ENCODE measurements at places on chromosomes 4 and X. TPM values are rescaled to one million over a fixed set of nuclear protein-coding genes. Genes with fewer than 3 reads are reported as not detected.

Gene TECRL
- 1,034 TPM for total RNA-seq

GRCh38 chr4:26937139-26937538, 76.5 kb downstream of the STIM2 start:
- no peak for DNase-seq

- no peak for DNase-seq
Measured at GRCh38 chr4:76430519-76431388, 4.3 kb upstream of the SHROOM3 start.

Gene FGG
- not detected for total RNA-seq

DNA sequence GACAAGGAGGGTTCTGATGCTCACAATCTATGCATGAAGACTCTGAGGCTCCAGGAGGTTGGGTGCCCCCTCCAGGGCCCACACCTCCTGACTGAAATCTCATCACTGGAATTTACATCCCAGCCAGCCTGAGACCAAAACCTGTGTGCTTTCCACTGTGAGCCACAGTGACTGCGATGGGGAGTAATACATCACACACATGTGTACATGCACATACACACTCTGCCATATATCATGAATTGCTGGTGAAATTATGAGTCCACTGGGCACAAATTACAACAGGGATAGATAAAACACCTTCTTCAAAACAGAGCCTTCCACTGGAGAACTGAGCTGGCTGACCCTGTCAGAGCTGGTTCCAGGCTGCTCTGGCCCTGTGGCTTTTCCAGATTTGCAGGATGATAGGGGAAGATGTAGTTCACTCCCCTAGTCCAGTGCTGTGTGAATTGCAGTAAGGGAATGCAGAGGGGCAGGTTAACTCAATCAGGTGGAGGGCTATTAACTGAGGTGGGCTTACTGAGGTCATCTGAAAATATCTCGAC, 35.8 kb upstream of the MSX1 start:
- no peak for DNase-seq

GRCh38 chr4:147345662-147346061, 135.2 kb upstream of the EDNRA start:
- DNase-seq: no peak

Gene ZNF157
- not detected for total RNA-seq

Gene UNC5C
- 2.0 TPM for total RNA-seq

Gene ANXA5
- 105 TPM for total RNA-seq

GRCh38 chr4:48025005-48025404, 8.4 kb downstream of the NIPAL1 start:
- no peak for DNase-seq

GRCh38 chr4:134189949-134190348, 11.6 kb downstream of the PABPC4L start:
- DNase-seq: no peak

GRCh38 chrX:111955901-111956300, 79.9 kb downstream of the TRPC5OS start:
- no peak for DNase-seq

Gene GYPE
- total RNA-seq: 0.19 TPM

Measured in Right ventricle myocardium superior (tissue), 1 donor.